ENCODE measurements at places on chromosomes 16 and 17. TPM values are rescaled to one million over a fixed set of nuclear protein-coding genes. Genes with fewer than 3 reads are reported as not detected.

GRCh38 chr17:38761612-38762011 is 9.1 kb downstream of the PSMB3 start:
- no peak overlapping the region for H3K4me3 ChIP-seq
- no peaks in the 10 kb centered on the region for H3K27me3 ChIP-seq
- peak overlapping the region; percentile 80 for H3K27ac ChIP-seq
- DNase-seq = no peak
- H3K4me1 ChIP-seq = peaks cover 17% of the 10 kb centered on the region

DNA sequence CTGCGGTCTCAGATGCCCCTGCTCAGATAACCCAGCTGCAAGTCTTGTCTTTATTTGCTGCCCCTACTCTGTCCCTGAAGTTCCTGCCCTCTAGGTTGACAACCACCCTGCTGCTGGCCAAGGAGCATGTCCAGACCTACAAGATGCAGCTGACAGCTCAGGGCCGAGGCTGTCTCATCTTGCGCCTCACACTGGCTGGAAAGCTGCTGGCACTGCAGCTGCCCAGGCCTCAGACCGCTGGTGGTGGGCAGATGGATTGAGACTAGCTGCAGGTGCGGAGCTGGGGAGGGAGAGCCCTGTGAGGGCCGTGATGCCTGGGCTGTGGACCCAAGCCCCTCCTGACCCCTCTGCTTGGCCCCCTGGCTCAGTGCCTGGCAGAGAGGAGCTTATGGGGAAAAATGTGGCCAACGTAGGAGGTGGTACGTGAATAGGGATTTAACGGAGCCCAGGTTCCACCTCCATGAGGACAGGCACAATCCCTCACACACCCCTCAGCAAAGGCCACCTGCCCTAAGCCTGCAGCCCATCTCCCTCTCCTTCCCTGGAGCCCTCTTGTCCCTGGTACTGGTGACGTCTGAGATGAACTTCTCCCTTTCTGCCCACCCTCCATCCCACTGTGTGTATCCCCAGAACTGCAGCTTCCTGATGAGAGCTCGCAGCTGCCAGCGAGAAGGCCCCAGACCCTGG is 8.3 kb upstream of the GALK1 start:
- DNase-seq = no peak
- H3K27ac ChIP-seq = no peak overlapping the region
- peaks cover 9% of the 10 kb centered on the region for H3K36me3 ChIP-seq

TBC1D3H gene
- not detected for total RNA-seq

DNA sequence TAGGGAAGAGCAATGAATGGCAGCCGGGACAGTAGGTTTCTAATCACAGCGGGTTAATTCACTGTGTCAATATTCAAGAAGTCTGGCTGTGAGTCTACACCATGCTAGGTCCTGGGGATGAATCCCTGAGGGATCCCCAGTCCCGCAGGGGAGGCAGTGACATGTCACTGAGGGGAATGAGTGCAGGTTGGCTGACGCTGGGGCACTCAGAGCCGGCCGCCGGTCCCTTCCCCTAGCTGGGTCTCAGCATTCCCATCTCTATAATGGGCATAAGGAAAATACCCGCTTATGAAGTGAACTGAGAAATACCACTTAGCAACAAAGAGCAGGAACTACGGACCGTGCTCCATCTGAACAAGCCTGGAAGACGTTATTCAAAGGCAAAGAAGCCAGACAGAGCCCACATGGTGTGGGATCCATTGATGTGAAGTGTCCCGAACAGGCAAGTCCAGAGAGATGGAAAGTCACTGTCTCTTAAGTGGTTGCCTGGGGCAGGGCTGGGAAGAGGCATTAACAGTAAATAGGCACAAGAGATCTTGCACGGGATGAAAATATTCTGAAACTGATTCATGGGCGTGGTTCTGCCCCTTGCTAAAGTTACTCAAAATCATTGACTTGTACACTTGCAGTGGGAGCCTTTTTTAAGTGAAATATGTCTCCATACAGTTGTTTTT is 31.9 kb downstream of the PPL start:
- peaks cover 36% of the 10 kb centered on the region for H3K27me3 ChIP-seq
- DNase-seq = no peak
- H3K27ac ChIP-seq = no peak overlapping the region

BCAS3 gene
- total RNA-seq = 41.4 TPM

HOXB13 gene
- not detected for total RNA-seq

HS3ST3A1 gene
- total RNA-seq = not detected

GRCh38 chr16:46627746-46628145 is 6.6 kb upstream of the SHCBP1 start:
- no peaks in the 10 kb centered on the region for H3K36me3 ChIP-seq
- H3K27ac ChIP-seq = no peak overlapping the region
- H3K27me3 ChIP-seq = no peaks in the 10 kb centered on the region
- DNase-seq = no peak
- H3K4me3 ChIP-seq = no peak overlapping the region

- H3K27ac ChIP-seq = no peak overlapping the region
- no peak overlapping the region for H3K4me3 ChIP-seq
- no peaks in the 10 kb centered on the region for H3K4me1 ChIP-seq
- peaks cover 4% of the 10 kb centered on the region for H3K27me3 ChIP-seq
- no peaks in the 10 kb centered on the region for H3K36me3 ChIP-seq
These were observed 53.7 kb upstream of the ETV4 start for GRCh38 chr17:43599835-43600234.

- no peaks in the 10 kb centered on the region for H3K27me3 ChIP-seq
- H3K36me3 ChIP-seq = peaks cover 84% of the 10 kb centered on the region
- no peak overlapping the region for H3K4me3 ChIP-seq
- no peaks in the 10 kb centered on the region for H3K4me1 ChIP-seq
These were observed 84.8 kb upstream of the CACNG5 start for GRCh38 chr17:66750116-66750515.

DNA sequence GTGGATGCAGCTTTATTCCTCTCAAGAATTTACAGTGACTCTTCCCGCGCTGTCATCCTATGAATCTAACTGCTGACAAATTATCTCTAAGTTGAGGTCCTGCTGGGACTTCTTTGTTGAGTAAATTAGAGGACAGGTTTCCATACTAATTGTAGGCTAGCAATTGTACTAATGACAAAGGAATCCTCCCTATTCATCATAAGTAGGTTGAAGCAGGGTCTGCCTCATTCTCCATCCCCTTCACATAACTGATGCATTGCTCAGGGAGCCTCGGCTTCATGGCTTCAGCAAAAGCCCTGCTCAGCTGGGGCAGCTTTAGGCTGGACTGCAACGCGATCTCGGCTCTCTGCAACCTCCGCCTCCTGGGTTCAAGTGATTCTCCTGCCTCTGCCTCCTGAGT is 83.1 kb upstream of the IRX6 start:
- no peaks in the 10 kb centered on the region for H3K4me1 ChIP-seq
- DNase-seq = no peak
- H3K27ac ChIP-seq = no peak overlapping the region
- peaks cover 18% of the 10 kb centered on the region for H3K27me3 ChIP-seq

DNA sequence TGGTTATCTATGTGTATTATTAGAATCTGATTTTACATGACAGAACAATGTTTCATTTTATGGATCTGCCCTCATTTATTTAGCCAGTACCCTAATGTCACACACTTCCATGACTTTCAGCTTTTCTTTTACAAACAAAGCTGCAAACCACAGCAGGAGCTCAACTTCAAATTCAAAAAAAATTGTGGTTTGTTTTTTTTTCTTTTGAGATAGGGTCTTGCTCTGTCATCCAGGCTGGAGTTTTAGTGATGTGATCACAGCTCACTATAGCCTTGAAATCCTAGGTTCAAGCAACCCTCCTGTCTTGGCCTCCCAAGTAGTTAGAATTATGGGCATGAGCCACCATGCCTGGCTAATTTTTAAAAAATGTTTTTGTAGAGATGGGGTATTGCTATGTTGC is 8.2 kb upstream of the MPRIP start:
- no peak overlapping the region for H3K4me3 ChIP-seq
- H3K27me3 ChIP-seq = no peaks in the 10 kb centered on the region
- H3K36me3 ChIP-seq = no peaks in the 10 kb centered on the region

- H3K27ac ChIP-seq = no peak overlapping the region
- H3K36me3 ChIP-seq = no peaks in the 10 kb centered on the region
- H3K4me1 ChIP-seq = no peaks in the 10 kb centered on the region
- peaks cover 42% of the 10 kb centered on the region for H3K27me3 ChIP-seq
These were observed 71.7 kb downstream of the HLF start for GRCh38 chr17:55336426-55336825.

DNA sequence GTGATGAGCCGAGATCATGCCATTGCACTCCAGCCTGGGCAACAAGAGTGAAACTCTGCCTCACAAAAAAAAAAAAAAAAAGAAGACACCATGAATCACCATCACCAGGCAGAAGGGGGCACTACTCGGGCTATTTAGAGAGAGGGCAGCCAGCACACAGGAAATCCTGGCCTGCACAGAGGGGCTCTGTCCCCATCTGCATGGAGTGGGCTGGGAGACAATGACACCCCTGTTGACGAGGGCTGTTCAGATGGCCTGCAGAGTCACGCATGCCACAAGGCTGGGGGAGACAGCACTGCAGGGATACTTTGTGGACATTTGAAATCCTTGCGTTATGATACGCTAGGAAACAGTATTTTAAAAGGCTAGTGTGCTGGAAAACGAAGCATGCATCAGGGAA is 48.3 kb downstream of the CUEDC1 start:
- H3K4me1 ChIP-seq = peaks cover 14% of the 10 kb centered on the region
- no peak overlapping the region for H3K4me3 ChIP-seq
- no peaks in the 10 kb centered on the region for H3K27me3 ChIP-seq
- H3K36me3 ChIP-seq = no peaks in the 10 kb centered on the region
